Suppressor macrophage treated with lipopolysaccharide for 4 hours (primary cell): ENCODE measurements at places on chromosomes 3 and 15.

DNA sequence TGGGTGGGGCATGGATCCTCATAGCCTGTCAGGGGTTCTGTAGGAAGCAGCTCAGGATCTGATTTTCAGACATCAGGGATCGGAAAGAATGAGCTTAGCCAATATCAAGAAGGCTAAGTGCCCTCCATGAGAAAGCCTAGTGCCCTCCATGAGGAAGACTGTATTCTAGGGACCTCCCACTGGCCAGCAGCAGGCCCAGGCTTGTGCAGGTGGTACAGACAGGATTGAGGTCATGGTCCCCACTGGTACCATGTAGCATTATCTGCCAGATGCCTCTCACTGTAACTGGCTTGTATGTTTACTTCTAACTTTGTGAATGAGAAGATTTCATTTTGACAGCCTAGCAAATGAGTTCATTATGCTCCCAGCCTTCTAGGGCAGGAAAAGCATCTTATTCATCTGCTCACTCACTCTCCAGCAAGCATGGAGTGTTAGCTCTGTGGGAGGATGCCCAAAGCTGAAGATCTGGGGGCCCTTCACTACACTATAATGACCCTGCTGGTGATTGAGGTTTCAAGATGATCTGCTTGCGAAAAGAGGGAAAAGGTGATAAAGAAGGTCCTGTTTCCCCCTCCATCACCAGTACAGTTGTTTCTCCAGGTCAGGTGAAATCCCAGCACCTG, 7.5 kb downstream of the EPHB1 start:
- DNase-seq: no peak

GRCh38 chr3:110393941-110394340, 677.7 kb upstream of the NECTIN3 start:
- no peak for DNase-seq

DNA sequence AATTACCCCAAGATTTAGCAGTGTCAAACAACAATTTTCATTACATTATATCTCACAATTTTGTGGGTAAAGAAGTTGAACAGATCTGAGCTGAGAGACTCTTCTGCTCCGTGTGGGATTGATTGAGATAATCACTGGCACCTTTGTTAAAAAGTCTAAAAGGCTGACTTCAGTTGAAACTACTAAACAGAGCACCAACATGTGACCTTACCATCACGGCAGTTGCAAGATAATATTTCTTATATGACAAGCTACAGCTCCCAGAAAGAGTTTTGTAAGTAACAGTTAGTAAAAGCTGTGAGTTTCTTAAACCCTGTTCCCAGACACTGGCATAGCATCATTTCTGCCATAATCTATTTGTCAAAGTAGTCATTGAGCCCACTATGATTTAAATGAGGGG, 25.0 kb downstream of the CGGBP1 start:
- no peak for DNase-seq

- peak; percentile 53 for DNase-seq
These were observed 34.3 kb upstream of the PLSCR2 start for GRCh38 chr3:146503461-146504202.

- no peak for DNase-seq
These were observed 36.8 kb upstream of the POLG start for GRCh38 chr15:89371228-89372044.

DNA sequence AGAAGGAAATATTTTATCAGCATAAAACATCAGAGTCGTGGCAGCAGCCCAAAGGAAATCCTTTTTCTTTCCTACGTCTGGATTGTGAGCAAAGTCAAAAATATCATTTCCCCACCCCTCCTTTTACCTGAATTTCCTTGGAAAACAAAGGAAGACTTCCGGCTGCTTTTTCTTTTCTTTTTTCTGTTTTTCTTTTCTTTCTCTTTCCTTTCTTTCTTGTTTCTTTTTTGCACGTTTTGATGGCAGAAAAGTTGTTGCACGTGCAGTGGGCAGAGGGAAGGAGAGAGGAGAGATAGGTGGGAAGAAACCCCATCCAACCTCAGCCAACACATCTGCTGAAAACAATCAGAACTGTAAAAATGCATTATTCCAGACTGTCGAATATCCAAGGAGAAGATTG, 544 bp upstream of the MYO1E start:
- no peak for DNase-seq

DNA sequence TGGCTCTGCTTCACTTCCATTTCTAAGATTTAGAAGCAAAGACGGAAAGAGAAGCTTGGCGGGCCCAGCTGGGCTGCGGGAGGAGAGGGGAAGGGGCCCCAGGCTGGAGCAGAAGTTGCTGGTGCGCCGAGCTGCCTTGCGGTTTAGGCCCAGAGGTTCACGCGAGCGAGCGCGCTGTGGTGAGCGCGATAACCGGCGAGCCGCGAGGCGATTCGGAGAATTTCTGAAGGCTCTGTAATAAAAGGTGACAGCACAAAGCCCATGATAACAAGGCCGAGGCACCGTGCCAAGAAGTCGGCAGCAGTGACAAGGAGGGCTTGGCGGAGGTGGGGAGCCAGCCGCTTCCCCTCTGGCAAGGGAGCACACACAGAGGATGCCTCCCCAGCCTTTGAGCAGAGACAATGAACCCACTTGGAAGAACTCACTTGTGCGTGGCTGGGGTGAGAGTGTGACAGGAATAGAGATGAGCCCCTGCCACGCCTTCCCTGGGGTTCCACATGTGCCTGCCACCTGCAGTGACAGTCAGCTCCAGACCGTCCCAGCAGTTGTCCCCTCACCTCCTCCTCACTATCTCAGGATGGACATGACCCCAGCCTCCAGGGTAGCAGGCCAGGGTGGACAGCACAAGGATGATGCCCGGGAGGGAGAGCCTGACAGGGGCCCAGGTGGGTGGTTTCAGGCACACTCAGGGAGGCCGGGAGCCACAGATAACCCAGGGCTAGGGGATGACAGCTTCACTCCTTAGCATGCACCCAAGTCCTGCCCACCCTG, 315.2 kb downstream of the UACA start:
- DNase-seq: peak; percentile 17

GRCh38 chr3:190131329-190131728, 10.6 kb upstream of the P3H2 start:
- no peak for DNase-seq
